Activated T-cell treated with anti-CD3 and anti-CD28 coated beads, Interleukin-2, amount 50 U/mL, for 72 hours (primary cell): ENCODE measurements at places on chromosomes 7 and 10.

- DNase-seq, result peak; percentile 68
These were observed 78.5 kb downstream of the LHPP start for GRCh38 chr10:124539935-124540641.

DNA sequence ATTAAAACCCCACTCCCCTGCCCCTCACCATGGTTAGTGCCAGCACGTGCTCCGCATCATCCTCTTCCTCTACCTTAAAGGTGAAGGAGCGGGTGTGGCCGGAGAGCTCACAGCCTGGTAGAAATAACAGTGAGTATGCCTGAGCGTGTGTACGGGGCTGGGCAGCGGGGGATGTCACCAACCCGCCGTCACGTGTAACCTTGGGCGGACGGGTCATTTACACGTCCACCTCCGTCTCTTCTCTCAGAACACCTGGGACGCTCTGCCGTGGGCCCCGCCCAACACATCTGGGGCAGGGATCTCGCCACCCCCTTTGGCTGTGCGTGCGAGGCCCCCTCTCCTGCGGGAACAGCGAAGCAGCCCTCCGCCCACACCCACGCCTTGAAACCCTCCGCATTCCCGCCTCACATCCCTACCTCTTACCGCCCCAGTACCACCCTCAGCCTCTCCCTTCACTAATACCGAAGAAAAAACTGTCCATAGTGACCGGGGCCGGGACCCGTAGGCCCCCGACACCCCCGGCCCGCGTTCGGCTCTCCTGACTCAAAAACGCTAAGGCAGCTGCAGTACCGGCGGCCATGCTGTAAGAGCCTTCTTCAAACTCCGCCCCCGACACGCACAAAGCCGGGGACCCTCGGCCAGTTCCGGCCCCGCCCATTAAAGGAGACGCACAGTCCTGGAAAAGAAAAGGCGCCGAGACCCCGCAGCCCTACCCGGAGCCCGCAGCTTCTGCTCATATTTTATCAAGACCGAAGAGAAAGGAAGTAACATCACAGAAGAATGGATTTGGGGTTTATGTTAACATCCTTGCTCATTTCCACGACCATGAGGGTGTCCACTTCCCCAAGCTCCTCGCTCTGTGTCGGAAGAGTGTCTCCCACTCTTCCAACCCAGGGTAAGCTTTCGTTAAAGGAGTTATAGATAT, at the start of gene NPM3:
NPM3 (minus strand) TSS at position 636 of the 925 bp plus-strand sequence; CDS start at position 580, 56 bp downstream.
- peak; percentile 91 for DNase-seq

- no peak for DNase-seq
These were observed 61.0 kb upstream of the NANOS1 start for GRCh38 chr10:118968482-118968881.

DNA sequence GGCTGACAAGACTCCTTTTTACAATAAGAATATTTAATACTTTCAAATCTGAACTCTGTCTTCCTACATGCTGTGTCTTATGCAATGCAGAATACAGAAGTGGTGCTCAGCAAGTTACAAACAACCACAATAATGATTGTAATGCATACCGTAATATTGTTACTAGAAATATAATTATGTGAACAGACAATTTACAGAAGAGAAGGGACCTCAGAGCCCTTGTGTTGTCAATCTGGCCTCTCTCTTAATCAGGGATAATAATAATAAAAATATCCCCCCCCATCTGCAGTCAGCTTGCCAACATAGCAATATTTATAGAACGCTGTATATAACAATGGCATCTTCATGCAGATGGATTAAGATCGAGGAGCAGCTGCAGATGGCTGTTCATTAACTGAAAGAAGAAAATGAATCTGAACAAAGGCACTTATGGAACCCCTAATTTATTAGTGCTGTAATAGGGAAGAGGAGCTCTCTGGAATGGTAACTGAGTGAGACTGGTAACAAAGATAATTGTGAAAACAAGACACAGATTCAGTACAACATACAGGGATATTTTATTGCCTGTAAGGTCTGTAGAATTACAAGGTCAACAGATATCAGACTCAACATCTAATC, 106.3 kb downstream of the TMEM26 start:
- no peak for DNase-seq

GRCh38 chr7:112481833-112482670, 1.3 kb downstream of the LSMEM1 start:
- no peak for DNase-seq

GRCh38 chr7:157932498-157933218, 595.9 kb downstream of the DNAJB6 start:
- DNase-seq, result peak; percentile 29

DNA sequence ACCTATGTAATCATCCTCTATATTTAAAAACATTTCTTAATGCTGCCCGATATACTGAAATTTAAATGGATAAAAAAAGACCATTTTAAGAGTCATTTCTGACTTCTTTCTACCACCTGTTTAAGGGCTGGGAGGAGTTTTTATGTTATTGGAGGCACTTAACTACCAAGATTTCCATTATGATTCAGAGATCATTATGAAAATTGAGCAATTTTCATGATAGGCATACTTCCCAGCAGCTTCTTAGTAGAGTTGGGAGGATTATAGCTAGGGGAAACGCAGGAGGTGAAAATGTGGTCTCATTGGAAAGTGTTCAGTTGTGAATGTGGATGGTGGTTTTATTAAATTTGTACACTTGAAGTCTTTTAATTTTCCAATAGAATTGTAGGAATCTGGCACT, 28.4 kb upstream of the FAM204A start:
- no peak for DNase-seq

GRCh38 chr10:122138831-122139625, 132.1 kb upstream of the BTBD16 start:
- no peak for DNase-seq

DNA sequence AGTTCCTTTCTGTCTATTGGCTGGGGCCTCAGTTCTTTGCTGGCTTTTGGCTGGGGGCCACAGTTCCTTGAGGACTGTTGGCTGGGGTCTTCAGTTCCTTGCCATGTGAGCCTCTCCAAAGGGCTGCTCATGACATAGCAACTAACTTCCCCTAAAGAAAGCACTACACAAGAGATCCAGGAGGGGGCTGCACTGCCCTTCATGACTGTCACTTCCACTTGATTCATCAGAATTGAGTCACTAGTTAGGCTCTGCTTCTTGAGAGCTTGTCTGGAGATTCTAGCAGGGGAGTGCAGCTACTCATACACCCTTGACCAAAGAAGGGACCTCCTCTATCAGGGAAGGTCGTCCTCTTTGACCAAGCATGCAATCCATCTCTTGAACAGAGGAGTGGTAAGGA, 38.0 kb upstream of the MKX start:
- DNase-seq, result peak; percentile 40

DNA sequence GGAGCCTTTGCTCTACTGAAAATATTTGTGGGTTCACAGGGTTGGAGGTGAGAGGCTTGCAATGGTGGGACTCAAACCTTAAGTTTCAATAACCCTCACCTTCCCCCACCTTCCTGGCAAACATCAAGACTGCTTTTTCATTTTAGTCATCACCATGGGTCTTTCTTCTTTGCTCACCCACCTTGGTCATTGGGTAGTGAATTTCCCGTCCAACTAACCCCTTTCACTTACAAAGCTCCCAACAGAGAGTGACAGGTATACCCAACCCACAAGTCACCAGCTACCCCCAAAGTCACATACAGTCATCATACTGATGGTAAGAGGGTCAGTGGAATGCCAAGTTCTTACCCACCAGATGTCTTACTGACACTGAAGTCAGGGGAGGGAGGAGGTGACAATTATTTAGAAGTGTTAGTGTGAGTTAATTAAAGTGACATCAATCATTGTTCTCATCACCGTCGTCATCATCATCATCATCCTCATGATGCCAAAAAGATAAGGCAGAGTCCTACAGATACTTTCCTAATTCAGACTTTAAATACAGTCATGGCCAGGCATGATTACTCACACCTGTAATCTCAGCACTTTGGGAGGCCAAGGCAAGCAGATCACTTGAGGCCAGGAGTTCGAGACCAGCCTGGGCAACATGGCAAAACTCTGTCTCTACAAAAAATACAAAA, 49.0 kb downstream of the PIK3AP1 start:
- DNase-seq, result peak; percentile 33

DNA sequence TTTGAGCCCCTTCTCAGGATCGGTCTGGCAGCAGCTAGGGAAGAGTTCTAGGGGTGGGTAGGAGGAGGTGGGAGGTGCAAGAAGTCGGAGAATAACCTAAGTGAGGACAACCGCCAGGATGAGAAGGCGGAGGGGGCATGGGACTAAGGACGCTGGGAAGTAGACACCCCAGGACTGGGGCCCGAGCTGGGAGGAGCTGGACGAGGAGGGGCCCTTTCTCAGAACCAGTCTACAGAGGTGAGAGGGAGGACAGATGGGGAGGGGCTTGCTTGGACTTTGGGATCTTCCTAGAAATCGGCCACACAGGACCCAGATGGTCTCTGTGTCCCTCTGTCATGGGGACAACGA, 90.0 kb upstream of the MYL10 start:
- no peak for DNase-seq

DNA sequence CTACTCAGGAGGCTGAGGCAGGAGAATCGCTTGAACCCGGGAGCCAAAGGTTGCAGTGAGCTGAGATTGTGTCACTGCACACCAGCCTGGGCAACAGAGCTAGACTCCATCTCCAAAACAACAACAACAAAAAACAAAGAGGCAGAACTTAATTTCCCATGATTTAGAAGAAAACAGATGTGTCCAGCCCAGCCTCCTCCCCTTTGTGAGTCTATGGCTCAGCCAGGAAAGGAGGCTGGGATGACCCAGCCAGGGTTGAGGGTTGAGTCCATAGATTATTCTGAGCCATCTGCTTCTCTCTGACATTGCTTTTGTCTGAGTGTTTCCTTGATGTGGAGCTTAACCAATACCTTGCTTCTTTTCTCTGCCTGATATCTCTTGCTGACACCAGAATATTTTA, 994.1 kb downstream of the TYW1 start:
- no peak for DNase-seq

DNA sequence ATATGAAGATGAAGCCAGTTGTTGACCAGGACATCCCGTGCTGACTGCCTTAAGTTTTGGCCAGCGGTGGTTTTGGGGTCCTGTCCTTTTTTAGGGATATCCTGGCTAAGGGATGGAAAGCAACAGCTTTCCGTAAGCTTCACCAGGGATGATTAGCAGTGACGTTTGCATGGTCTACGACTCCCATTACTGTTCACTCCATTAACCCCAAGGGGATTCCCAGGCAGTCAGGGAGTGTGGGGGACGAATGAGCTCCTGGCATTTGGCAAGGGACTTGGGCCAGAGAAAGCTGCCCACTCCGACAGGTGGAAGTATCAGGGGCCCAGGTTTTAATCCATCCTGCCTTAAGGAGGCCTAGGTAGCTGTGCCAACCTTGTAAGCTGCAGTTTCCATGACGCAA, 66.8 kb downstream of the ITGB1 start:
- no peak for DNase-seq

DNA sequence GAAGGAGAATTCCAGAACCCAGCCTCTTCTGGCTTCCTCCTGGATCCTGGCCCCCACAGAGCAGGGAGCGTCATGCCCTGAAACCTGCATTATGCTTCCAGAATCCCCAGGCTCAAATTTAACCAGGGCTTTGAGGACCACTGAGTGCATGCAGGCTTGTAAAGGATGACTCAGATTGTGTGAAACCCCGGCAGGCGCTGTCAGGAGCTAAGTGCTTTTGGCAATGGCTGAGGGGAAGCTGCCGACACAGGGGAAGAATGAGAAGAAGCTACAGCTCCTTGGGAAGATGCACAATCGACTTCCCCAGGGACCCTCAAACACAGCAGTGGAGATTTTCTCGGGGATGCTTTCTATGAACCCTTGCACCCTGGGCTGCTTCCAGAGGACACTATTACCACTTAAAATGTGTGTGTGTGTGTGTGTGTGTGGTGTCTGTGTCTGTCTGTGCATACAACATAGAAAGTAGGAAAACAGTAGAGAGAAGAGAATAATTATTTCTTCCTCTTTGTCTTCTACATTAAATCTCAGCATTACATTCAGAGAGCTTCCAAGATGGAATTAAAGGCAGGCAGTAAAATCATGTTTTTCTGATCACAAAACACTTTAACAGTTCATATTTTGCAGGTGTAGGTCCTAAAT, 183.5 kb upstream of the INHBA start:
- peak; percentile 12 for DNase-seq

GRCh38 chr10:69800109-69800508, 1.6 kb upstream of the COL13A1 start:
- DNase-seq, result no peak

DNA sequence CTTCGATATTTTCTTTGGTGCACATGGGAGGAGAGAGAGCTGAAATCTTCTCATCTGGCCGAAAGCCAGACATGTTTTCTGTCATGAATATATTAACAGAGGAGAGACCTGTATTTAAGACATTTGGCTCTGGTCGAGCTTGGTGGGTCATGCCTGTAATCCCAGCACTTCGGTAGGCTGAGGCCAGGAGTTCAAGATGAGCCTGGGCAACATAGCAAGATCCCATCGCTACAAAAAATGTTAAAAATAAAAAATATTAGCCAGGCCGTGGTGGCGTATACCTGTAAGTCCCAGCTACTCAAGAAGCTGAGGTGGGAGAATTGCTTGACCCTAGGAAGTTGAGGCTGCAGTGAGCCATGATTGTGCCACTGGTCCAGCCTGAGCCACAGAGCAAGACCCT, 21.9 kb upstream of the GATA3 start:
- no peak for DNase-seq

DNA sequence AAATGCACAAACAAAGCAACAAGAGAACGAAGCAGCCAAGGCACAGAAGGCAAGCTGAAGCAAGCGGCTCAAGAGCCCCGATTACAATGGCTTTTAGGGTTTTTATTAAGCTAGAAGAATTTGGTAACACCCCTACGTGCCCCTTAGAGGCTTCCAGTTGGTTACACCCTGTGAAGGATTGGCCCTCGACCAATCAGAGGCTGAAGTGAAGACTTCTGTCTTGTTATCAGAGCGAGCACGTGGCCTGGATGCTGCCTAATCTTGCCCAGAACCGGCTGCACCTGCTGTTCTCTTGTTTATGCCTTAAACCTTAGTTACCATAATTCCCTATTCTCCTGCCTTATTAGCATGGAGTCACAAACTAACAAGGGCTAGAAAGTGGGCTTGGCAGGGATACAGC, 21.4 kb downstream of the KCNK18 start:
- DNase-seq, result no peak

DNA sequence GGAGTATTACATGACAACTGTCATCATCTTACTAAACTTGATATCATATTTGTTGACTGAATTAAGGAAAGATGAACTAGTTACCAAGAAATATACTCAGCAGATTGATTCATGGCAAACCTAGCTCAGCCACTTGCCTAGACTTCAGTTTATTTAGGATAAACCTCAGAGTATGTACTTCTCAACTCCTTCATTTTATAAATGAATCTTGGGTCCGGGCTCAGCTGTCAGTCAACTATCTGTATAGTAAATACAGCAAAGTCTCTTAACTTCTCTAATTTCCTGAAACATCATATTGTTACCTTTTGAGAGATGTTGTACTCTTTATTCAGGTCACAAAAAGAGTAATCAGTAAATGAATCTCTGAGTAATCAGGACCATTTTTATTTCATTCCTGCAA, 211.0 kb upstream of the KLF14 start:
- DNase-seq, result no peak

GRCh38 chr10:121071901-121072300, 220.7 kb downstream of the WDR11 start:
- DNase-seq, result no peak
